Body of pancreas (tissue), 4 donors: ENCODE measurements at places on chromosomes 6 and 20. TPM values are rescaled to one million over a fixed set of nuclear protein-coding genes. Genes with fewer than 3 reads are reported as not detected.

Gene GSTA2
- total RNA-seq: 73.7 TPM

DNA sequence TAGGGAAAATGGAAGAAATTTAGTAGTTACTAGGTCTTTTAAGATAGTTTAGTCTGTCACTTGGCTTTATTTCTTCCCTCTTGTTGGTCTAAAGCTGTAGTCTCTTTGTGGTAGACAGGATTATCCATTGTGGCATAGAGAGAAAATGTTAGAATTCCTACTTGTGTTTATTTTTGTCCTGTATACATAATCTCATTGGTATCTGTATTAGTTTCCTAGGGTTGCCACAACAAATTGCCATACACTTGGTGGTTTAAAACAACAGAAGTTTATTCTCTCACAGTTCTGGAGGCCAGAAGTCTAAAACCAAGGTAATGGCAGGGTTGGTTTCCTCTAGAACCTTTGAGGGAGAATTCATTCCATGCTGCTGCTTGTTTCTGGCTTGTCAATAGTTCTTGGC is 119.4 kb downstream of the ZFAND3 start:
- no peak for DNase-seq

Gene EEF1A1
- 4,798 TPM for total RNA-seq

Gene DDX43
- total RNA-seq: 3.0 TPM

DNA sequence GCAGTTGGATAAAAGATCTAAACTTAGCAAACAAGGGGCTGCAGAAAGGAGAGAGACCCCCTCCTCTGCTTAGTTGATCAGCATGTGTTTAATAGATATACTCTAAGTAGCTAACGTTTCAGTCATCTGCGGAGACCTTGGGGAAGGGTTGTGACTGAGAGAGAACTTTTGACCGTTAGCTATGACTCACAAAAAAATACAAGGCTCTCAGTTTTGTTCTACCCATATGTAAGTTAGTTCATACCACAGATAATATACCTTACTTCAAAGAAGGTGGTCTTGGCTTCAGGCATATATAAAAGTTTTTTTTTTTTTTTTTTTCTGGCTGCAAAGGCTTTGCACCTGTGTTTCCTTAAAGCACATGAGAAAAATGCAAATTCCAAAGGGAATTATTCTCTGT is 258.9 kb downstream of the GJA1 start:
- no peak for DNase-seq

DNA sequence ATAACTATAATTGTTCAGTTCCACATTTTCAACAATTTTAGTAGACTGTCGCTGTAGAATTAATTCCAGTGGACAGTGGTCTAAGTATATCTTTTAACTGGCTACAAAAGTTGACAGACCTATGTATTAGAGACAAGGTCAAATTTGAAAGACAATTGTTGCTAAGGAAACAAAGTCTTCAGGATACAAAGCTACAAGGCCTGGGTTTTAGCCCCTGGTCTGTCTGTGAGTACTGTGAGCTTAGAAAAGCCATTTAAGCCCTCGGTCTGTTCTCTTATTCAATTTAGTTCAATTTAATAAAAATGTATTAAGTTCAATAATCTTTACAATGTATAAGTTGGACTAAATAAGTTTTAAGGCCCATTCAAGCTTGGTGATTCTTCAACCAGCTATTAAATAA is 352.5 kb downstream of the HDGFL1 start:
- DNase-seq: no peak

- no peak for DNase-seq
Measured at GRCh38 chr6:35304299-35304698, 6.7 kb downstream of the DEF6 start.

DNA sequence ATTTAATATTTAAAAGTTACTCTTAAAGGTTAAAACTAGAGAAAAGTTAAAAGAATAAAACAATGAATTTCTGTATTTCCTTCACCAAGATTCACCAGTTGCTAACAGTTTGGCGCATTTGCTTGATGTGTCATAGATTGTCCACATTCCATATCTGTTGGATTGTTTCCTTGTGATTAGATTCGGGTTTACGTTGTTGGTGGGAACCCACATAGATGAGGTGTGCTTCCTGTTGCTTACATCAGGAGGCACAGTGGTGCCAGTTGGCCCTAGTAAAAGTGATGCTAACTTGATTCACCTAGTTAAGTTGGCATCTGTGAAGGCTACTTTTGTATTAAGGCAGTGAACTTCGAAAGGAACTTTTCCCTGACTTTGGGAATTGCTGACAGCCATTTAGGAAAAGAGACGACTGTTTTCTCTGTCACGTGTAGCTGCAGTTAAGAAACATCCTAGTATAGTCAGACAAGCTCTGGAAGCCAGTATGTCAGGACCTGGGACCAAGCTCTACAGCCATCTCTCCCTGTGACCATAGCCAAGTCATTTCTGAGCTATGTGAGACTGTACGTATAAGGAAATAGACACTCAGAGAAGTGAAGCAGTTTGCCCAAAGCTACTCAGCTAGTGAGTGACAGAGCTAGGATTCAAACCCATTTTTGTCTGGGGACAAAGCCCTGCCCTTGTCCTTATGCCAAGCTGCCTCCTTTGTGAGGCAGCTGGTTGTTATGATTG is 49.0 kb downstream of the PPARD start:
- no peak for DNase-seq

DNA sequence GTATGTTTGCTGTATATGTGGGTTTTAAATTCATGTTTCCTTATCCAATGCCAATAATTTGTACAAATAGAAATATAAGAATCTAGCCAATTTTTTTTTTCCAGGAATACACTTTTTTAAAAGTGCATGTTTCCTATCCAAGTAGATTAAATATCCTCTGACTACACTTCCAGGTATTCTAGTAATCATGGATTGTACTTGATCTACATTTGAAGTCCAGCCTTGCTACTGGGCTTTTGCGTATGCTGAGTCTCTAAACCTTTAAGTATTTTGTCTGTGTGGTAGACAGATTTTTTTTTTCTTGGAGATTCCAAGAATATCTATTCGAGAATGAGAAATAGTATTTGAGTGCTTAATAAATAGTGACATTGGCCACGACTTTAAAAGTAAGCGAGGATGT is 188.3 kb downstream of the SASH1 start:
- no peak for DNase-seq
